CD14-positive monocyte (primary cell): ENCODE measurements at places on chromosomes 12 and 14.

- no peak for DNase-seq
These were observed 339.3 kb downstream of the NRXN3 start for GRCh38 chr14:78509516-78509915.

DNA sequence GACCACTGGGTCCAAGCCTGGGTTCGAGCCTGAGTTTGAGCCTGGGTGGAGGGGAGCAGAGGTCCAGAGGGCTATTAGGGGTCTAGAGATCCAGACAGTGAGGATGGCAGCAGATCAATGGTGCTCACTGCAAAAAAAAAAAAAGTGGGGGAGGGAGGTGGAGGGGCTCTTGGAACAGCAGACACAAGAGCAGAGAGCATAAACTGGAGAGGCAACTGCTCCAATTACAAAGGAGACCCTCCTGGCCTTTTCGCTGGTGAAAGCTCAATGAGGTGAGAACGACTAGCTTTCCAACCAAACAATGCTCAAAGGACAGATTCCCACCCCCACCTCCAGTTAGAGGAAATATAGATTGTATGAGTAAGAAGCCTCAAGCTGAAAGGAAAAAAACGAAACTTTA is 124.2 kb upstream of the TSPAN8 start:
- DNase-seq: no peak

GRCh38 chr14:35355981-35356841 is 48.3 kb downstream of the NFKBIA start:
- no peak for DNase-seq

DNA sequence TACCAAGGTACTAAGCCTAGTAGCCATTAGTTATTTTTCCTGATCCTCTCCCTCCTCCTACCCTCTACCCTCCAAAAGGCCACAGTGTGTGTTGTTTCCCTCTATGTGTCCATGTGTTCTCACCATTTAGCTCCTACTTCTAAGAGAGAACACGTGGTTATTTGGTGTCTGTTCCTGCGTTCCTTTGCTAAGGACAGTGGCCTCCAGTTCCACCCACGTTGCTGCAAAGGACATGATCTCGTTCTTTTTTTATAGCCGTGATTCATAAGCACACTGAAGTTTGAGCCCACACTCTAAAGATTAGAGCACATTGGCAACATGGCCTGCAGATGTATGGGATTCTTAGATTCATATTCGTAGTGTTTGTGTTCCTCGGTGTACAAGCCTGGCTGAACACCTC is 8.1 kb upstream of the STX2 start:
- DNase-seq: no peak

DNA sequence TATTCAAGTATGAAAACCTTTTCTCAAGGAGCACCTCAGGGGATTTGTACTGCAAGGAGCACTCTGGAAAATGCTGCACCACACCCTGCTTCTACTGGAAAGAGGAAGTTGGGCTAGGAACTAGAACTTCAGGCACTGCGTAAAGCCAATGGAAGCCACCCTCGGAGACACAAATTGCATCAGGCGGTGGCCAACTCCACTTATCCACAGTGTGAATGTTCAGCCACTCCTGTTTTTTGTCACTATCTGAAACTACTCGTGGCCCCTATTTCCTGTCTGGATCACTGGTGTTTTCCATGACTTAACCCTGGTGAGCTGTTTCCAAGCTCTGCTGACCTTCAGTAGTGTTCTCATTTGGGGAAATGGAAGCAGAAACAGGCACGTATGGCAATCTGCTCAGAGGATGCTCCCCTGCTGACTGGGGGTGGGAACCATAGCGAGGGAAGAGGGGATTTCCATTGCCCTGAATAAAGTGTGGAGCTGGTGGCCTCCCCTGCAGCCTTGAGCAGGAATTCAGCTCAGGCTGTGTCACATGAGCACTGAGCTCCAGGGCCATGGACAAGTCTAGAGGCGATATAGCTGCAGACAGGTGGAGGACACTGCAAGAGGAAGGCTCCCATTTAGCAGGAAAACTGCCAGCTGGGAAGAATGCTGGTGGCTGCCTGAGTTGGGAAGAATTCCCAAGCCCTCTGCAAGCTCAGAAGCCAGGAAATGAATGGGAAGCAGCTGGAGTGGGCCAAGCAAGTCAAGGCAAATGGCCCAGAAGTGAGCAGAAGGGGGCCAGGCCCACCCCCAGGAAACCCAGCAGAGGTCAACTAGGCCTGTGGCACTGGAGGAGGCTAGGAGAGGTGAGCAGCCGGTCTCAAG is 50.5 kb upstream of the RAP1B start:
- DNase-seq: peak; percentile 87

GRCh38 chr14:89684139-89684538 is 267.1 kb upstream of the FOXN3 start:
- no peak for DNase-seq
